Fibroblast of skin of right biceps (primary cell): ENCODE measurements at places on chromosomes 13 and 19.
A peak's percentile ranks its signal among the peaks of the same experiment; 100 is the strongest.

DNA sequence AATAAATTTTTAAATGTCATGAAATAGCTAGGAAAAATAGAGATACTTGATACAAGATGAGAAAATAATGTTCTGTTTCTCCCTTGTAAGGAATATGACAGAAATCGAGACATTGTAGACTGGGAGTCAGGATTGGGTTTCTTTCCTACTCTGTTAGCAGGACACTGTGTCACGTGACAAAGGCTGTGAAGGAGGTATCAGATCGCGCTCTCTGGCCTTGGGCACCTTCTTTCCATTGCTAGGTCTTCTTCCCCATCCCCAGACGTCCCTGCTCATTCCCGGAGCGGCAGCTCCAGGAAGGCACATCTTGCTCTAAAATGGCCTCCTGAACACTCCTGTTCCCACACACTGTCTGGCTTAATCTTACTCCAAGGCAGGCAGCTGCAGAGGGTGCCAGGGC is 133.4 kb downstream of the TM9SF2 start:
- DNase-seq, result no peak

DNA sequence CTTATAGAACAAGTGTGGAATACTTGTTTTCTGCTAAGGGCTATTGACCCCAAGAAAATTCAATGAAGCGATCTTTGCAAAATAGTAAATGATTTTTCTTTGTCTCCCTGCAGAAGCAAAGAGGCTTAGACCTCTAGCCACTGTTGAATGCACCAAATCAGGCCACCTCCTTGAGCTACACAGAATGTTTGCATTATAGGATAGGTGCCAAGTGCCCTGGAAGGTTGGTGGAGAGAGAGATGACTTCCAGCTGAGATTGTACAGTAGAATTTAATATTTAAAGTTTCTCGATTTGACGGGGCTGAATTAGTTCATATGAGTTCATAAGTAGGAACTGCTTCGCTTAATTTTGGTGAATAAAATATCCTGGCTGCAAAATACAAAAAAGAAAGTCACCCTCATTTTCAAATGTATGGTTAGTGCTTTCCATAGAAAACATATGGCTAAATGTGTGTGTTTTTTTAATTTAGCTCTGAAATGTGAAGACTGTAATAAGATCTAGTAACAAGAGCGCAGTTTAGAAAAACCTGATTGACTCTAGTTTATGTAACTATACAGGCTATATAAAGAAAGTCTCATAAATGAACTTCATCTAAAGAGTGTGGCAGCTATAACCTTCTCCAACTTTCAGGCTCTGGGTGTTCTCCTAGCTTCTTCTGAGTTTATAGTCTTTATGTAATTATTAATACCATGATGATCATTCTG is 41.6 kb downstream of the LRCH1 start:
- no peak for DNase-seq

DNA sequence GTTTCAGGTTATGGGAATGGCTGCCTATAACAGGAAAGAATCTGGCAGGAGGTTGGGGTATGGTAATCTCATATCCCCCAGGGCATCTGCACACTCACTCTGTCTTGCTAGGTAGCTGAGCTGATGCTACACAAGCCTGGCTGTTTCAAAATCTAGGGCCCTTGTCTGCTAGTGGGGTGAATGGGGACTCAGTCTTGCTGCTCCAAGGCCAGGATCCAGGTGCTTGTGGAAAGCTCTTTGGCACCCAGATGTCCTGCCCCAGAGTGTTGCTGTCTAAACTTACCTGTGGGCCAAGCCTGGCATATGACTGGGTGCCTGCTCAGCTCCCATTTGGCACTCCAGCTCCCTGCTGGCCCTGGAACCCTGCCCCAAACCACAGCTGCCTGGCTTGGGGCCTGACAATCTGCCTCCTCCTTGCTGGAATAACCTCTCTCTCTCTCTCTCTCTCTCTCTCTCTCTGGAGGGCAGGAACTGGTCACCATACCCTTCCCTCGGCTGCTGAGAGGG is 158.1 kb upstream of the TSC22D1 start:
- peak; percentile 69 for DNase-seq

DNA sequence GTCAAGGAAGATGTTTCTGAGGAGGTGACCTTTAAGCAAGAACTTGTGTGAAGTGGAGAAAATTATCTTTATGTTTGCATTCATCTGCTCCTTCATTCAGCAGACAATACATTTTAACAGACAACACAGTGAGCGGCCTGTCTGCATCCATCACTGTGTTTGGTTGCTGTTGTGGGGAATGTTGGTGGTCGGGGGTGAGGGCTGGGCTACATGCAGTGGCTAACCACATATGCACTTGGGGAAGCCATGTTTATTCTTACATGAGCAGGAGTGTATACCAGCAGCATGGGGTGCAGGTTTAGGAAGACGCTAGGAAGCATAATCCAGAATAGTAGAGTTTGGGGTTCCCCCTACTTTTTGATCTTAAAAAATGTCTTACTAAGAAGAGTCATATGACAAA is 66.4 kb downstream of the DHRS12 start:
- DNase-seq, result no peak

DNA sequence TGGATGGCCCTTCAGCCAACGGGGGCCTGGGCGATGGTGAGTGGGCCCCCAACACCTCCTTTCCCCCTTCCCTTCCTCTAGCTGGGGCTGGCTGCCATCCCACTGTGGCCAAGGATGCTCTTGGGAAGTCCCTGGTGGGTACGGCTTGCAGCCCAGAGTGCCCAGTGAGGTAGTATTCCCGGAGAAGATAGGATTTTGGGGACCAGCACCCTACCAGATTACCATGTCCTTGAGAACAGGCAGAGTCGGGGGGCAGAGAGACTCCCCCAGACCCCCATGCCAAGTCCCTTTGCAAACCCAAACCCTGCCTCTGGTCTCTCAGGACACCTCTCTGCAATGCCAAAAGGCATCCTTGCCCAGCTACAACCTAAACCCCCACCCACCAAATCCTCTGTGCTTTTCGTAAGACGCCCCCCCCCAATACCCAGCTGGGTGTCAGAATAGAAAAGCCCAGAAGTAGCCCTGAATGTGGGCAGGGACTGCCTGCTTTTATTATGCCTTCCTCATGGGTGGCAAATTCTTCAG is 1.7 kb downstream of the HIF3A start:
- no peak for DNase-seq

DNA sequence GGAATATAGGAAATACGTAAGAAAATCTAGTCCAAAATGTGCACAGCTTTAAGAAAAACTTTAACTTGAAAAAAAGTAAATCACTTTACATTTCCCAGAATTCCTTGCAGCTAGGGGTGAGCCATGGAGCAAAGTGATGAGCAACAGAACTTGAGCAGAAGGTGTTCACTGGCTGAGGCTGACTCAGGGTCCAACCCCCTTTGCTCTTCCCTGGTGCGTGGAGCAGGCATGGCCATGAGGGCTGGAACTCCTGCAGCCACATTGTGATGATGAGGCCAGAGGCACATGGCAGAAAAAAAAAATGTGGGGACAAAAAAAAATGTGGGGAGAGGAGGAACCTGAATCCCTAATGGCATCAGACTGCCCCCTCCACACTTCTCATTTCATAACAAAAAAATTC is 9.9 kb upstream of the PLA2G4C start:
- DNase-seq, result peak; percentile 28

DNA sequence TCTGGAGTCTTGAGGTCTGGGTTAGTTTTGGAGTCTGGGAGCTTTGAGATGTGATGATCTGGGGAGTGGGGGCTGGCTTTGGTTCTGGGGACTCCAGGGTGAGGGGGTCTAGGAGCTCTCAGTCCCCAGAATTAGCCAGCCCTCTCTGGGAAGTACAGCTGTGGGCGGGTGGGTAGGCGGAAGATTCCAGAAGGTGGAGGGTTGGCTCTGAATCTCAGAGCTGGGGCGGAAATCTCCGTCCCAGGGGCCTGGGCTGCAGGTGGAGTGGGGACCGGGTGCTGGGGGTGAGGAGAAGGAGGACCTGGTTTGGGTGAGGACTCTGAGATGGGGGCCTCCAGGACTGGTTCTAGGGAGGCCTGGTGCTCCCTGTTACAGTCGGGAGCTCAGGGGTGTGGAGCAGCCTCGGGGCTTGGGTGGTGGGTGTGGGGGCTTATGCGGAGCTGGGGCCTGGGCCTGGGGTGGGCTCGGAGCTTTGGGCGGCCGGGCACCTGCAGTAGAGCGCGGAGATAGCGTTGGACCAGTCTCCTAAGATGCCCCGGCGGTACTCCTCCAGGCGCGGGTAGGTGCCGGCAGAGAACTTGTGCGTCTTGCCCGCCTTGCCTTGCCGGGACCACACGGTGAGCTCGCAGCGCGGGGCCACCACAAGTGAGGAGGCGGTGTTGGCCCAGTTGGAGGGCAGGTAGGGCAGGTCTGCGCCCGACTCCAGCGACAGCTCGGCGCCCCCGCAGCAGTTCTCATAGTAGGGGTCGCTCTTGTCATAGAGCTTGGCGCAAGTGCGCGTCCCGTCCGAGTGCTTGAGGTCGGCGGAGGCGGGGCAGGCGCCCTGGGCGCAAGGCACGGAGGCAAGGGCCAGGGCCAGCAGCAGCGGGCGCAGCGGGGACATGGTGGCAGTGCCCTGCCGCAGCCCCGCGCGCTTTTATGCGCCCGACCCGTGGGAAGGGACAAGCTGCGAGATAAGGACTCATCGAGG is at the start of gene SYCN:
TSS of gene SYCN (minus strand) at position 892 of the 970 bp plus-strand sequence. CDS start at position 883, 9 bp downstream.
- no peak for DNase-seq
